ENCODE measurements at places on chromosomes 5 and 9. TPM values are rescaled to one million over a fixed set of nuclear protein-coding genes. Genes with fewer than 3 reads are reported as not detected.

Gene SLCO4C1
- total RNA-seq = 0.40 TPM

DNA sequence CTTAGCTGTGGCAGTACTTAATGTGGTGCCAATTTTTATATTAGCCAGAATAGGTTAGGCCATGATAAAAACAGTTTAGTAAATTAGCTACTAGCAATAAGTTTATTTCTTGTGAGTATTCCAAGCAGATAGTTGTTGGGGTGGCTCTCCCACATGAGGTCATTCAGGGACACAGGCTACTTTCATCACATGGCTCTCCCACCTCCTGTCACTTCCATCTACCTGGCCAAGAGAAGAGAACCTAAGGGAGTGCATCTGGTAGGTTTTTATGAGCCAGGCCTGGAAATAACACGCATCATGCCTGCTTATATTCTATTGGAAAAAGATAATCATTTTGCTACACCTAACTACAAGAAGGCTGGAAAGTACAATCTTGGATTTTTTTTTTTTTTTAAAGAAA is 161.4 kb upstream of the CCNH start:
- DNase-seq = no peak

Gene LCN12
- total RNA-seq = 1.1 TPM

DNA sequence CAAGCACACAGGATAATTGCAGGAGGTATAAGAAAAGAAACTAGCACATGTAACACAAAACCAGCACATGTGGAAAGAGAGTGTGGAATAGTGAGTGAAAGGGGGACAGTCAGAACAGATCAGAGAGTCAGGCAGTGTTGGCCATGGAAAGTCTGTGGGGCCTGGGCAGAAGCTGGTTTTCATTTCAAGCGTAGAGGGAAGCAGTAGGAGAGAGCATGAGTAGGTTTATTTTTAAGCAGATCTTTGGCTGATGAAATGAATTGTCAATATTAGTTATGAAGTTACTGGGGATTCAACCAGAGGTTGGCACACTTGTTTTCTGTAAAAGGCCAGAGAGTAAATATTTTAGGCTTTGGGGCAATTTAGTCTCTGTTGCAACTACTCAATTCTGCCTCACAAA is 283.1 kb downstream of the SMARCA2 start:
- DNase-seq = no peak

- DNase-seq = no peak
Measured at GRCh38 chr5:133357758-133358157, 254.6 kb downstream of the FSTL4 start.

Gene NMRK1
- total RNA-seq = 45.0 TPM

DNA sequence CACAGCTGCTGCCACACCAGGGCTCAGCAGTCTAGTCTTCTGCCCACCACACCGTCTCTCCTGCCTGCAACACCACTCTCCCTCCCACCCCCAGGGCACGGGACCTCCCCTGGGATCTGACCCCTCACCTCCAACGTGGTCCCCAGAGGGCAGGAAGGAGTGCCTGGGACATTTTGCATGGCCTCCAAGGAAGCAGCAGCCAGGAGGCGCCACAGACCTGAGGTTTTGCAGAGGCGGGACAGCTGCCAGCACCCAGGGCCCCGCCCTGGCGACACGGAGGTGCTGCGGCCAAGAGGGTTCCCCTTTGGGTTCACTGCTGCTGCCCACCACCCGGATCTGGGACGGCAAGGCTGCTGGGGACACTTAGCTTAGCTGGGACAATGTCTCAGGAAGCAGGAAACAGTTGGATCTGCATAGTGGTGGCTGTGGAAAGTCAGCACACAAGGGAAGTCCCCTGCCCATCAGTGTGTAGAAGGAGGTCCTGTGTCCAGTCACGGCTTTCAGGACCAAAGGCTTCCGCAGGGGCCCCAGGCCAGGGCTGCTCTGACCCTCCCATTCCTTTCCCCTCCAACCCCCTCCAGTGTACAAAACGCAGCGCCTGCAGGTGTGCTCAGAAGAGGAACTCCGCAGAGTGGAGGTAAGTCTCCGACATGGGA is 13.8 kb downstream of the PROP1 start:
- peak; percentile 52 for DNase-seq

Gene CTNND2
- total RNA-seq = not detected

- DNase-seq = no peak
Measured at GRCh38 chr5:115577741-115578140, 24.5 kb downstream of the TICAM2 start.

Gene PRLR
- not detected for total RNA-seq

GRCh38 chr9:22381170-22381569 is 65.5 kb upstream of the DMRTA1 start:
- no peak for DNase-seq

Gene ADAM19
- total RNA-seq = 28.3 TPM

DNA sequence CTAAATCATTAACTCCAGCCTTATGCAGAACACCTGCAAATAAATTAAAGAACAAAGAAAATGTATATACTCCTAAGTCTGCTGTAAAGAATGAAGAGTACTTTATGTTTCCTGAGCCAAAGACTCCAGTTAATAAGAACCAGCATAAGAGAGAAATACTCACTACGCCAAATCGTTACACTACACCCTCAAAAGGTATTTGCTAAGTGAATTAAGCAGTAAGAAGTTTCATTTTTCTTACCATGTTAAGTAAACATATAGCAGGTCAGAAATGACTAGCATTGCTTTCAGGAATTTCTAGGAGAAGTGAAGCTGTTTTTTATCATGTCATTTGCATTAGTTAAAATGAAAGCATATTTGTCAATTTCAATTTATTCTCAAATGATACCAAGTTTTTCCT is 92.7 kb downstream of the MELK start:
- DNase-seq = no peak

- no peak for DNase-seq
Measured at GRCh38 chr9:113526231-113526746, 62.8 kb downstream of the RGS3 start.

Gene PLEKHG4B
- not detected for total RNA-seq

- DNase-seq = no peak
Measured at GRCh38 chr5:96326902-96327301, 106.1 kb downstream of the PCSK1 start.

Gene SPATA31E1
- not detected for total RNA-seq

- DNase-seq = no peak
Measured at GRCh38 chr5:36670548-36670947, 64.1 kb downstream of the SLC1A3 start.

DNA sequence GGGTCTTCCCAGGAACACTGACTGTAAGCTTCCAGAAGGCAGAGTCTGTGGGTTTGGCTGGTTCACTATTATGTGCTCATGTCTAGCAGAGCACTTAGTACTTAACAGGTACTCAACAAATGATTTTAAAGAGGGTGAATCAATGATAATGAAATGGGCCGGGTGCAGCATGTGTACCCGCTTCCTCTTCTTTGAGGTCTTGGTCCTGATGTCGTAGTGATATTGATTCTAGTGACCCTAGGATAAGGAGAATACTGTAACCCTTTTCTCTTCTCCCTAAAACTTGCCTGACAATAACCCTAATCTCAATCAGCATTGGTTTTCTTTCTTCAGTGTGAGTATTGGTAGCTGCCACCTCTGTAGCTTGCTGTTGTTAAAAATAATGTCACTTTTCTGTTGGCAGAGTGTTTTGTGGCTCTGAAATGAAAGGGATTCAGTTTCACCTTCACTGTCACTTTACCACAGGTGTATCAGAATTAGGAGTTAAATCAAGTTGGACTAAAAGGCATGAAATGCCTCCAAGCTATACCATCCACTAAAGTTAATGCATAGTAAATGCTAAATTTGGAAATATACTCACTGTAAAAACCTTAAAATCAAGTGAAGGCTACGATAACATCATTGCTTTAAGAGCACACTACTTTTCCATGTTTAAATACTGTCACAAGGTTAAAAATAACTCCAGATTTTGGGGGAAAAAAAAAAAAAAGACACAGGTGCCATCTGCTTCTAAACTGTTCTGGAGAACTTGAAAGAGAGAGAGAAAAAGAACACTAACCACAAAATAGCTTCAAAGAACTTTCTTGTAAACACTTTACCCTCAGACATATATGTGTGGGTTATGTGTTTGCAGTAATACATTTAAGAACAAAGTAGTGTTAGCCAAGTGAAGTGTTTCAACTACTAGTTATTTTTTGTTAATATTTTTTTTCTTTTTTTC is 6.0 kb downstream of the CAMK4 start:
- no peak for DNase-seq

Gene STPG3
- total RNA-seq = not detected

GRCh38 chr5:107968406-107968843 is 297.7 kb upstream of the EFNA5 start:
- DNase-seq = no peak

GRCh38 chr9:121921444-121921843 is 171.7 kb downstream of the TTLL11 start:
- no peak for DNase-seq

Gene FTMT
- total RNA-seq = not detected

DNA sequence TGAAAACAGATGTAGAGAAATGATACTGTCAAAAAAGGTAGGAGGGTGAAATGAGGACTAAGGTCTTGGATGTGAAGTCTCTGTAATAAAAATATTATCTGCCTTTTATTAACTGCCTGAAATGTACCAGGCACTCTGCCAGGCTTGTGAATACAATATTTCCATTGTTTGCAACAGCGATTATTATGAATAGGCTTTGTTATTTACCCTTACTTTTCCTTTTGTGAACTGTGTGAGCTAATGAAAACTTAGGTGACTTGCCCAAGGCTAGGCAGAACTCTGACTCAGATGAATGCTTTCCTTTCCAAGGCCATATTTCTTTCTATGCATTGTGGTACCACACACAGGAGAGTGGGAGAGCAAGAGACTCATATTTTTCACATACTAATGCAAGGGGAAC is 204.1 kb downstream of the CDH12 start:
- no peak for DNase-seq

GRCh38 chr9:131126059-131126426 is 657 bp downstream of the NUP214 start:
- DNase-seq = no peak
